Dermis microvascular lymphatic vessel endothelial cell (primary cell): ENCODE measurements at places on chromosomes 7 and 10.
A peak's percentile ranks its signal among the peaks of the same experiment; 100 is the strongest.

- no peak for DNase-seq
These were observed 527.8 kb downstream of the SH2D4B start for GRCh38 chr10:81065474-81065873.

GRCh38 chr10:59622320-59623132 lies 87.1 kb downstream of the SLC16A9 start:
- peak; percentile 68 for DNase-seq

GRCh38 chr10:474946-475345 lies 214.5 kb downstream of the DIP2C start:
- no peak for DNase-seq

GRCh38 chr10:116836083-116836482 lies 13.2 kb upstream of the ENO4 start:
- no peak for DNase-seq

DNA sequence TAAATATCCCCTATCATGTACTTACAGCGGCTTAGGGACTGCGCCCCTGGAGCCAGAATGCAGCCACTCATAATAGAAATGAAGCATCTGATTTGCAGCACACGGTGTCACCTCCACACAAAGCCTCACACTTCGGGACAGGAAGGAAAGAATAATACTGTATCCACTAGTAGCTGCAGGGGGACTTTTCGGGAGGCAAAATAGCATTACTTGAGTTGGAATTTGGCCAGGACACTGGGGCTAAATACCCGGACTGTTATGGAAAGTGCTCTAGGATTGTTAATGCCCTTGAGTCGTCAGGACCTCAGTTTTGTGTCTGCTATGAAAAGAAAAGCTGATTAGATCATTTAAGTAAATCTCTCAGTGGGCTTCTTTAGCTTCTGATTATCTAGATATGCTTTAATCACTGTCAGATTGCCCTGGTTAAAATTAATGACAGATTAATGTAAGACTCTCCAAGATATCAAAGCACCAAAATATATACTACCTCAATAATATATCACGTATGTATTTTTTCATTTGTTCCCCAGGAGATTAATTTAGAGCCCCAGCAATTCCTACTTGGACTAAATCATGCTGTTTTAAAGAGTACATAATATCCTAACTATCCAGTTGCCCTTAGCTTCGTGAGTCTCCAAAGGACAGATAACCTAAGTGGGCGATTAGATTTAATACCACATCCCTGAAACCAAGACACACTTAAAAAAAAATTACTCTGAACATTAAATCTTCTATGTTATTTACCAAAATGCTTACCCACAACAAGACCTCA lies 173.0 kb upstream of the NEBL start:
- peak; percentile 5 for DNase-seq

- DNase-seq, result peak; percentile 67
These were observed 3.4 kb upstream of the MUC12 start for GRCh38 chr7:100965723-100966541.

DNA sequence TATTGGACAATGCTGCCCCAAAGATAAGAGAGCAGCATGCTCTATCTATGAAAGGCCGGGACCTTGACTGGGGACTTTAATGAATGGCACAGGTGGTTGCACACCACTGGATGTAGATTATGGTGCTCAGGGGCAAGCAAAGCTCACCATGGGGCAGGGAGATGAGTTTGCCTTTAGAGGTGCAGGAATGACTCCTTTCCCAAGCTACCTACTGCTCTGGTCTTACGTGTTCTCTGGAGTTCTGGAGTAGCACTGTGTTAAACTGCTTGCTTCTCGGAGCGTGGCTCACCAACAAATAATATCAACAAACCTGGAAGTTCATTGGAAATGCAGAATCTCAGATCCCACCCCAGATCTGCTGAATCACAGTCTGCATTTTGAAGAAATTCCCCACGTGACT lies 445.3 kb downstream of the RPS24 start:
- DNase-seq, result no peak

DNA sequence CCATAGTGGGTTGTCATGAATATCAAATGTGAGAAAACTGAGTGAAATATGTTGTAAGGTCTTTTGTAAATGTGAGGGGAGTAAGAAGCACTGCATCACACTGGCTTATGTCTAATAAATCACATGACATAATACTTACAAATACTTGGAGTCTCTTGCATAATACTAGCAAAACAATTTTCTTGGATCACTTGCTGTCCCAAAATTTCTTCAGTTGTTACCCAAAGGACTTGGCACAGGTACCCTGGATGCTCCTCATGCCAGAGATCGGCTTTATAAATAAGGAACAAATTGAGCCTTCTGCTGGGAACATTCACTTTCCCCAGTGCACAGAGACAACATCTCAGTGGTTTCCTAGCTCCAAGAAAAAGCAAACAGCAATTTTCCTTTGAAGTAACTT lies 5.0 kb upstream of the LRIT2 start:
- no peak for DNase-seq

DNA sequence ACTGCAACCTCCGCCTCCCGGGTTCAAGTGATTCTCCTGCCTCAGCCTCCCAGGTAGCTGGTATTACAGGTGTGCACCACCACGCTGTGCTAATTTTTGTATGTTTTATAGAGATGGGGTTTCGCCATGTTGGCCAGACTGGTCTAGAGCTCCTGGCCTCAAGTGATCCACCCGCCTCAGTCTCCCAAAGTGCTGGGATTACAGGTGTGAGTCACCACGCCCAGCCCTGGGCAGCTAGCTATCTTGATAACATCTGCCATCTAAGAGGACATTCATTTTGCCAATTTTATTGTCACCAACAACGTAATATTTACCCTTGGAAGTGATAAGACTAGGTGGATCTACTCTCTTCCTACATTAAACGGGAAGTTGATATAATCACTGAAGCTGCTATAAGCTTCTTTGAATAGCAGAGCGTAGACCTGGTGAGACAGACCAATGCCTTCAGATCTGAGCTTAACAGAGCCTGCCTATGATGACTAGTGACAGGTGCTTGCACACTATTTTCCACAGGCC lies 39.7 kb upstream of the SLC35B4 start:
- DNase-seq, result no peak

DNA sequence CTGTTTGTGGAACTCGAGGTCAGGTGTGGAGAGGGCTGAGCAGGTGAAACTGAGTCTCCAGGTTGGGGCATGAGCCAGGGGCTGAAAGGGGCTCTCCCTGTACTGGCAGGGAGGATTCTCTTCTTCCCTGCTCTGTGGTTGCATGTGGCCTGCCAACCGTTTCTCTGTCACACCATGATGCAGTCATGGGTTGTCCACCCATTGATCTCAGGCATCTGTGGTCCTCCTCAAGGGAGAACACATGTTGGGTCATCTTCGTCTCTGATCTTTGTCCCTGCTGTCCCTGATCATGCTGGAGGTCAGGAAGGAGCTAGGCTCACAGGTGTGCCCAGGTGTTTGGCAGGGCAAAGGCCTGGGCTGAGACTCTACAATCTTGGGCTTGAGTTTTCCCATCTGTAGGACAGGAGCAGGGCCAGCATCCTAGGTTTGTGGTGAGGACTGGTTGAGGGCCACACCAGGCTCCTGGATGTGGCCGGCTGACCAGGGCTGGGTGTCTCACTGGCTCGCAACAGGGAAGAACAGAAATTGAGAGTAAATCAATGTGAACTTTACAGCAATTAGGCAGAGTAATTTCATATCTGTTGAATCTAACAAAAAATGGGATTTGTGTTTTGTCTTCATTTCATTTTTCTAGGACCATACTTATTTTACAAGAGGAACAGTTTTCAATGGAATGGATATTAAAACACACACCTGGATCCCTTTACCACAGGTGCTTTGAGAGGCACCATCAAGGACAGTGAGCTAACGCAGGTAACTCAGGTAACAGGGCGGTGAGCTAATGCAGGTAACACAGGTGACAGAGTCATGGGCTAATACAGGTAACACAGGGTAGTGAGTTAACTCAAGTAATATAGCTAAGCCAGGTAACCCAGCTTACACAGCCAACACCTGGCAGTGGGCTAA lies 58.5 kb upstream of the IGFBP3 start:
- DNase-seq, result no peak

- no peak for DNase-seq
These were observed 254.0 kb downstream of the KLF6 start for GRCh38 chr10:3530783-3531645.

- no peak for DNase-seq
These were observed at the start of gene CXCL12 for GRCh38 chr10:44385026-44385695. TSS of gene CXCL12 (minus strand) at chr10:44385097. CDS start at chr10:44385005, 92 bp downstream.

- DNase-seq, result no peak
These were observed 6.1 kb downstream of the BICC1 start for GRCh38 chr10:58518775-58519174.

DNA sequence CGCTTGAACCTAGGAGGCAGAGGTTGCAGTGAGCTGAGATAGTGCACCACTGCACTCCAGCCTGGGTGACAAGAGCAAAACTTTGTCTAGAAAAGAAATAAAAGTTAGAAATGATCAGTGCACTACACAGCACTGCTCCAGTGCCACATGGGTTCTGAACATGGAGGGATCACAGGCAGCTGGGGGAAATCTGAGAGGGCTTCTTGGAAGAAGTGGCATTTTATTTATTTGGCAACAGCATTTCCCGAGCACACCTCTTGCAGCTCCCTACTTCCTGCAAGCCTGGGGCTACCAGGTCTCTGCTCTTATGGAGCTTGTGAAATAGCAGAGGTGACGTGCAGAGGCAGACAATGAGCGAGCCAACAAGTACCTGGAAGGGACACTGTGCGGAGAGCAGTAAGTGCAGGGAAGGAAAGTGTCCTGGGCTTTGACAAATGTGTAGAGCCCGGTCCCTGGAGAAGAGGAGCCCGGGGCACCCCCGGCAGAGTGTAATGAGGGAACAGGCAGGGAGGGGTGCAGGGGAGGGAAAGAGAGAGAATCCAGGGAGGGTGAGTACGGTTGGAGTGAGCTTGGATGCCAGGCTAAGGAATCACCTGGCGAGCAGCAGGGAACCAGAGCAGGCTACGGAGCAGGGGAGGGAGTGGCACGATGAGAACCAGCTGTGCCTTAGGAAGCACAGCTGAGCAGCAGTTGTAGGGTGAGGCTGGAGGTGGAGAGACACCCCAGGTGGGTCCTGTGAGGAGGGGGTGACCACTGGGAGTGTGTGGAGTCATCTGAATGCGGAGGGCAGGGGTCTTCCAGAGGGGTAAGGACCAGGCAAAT lies 104.6 kb upstream of the CTBP2 start:
- no peak for DNase-seq

GRCh38 chr7:78690174-78690573 lies 763.3 kb downstream of the MAGI2 start:
- DNase-seq, result no peak
